ENCODE measurements at places on chromosomes 7 and 10.
A peak's percentile ranks its signal among the peaks of the same experiment; 100 is the strongest.

DNA sequence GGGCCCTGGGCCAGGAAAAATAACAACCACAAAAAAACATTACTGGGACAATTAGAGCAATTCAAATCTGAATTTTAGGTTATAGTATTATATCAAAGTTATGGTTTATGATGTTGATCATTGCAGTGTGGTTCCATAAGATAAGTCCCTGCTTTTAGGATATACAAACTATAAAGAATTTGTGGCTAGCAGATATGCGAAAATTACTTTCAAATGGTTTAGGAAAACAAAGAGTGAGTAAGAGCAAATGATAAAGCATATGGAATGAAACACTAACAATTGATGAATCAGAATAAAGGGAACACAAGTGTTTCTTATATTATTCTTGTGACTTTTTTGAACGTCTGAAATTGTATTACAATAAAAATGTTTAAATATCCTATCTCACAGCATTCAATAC lies 64.4 kb upstream of the HECTD2 start:
- DNase-seq: no peak

DNA sequence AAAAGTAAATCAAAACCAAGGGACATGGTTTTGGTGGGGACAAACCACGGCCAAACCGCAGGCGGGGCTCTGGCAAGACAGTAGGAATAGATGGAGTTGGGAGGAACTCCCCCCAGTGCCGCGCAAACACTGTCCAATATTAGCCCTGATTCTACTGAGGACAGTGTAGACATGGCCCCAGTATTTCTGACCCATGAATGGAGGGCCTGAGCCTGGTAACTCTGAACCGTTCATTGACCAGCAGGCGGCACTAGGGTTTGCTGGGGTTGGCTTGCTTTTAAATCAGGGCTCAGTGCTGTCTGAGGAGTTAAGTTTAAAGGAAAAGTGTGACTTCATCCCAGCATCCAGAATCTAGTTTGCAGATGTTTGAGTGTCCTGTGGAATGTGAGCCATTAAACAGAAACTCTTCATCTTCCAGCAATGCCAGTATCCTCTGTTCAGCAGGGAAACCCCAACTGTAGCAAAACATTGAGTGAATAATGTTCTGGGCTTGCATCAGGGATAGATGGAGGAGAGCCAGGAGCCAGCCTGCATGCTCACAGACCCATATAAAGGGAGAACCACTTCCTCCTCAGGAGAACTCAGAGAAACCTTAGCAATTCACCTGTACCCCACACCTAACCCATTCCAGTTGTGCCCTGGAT lies 147.4 kb upstream of the PRSS58 start:
- DNase-seq: no peak

GRCh38 chr10:10397906-10398305 lies 619.8 kb upstream of the CELF2 start:
- DNase-seq: no peak

- DNase-seq: no peak
These were observed 109.5 kb upstream of the CARD11 start for GRCh38 chr7:3153118-3153517.

- DNase-seq: no peak
These were observed 58.9 kb downstream of the POLL start for GRCh38 chr10:101529207-101529606.

- DNase-seq: no peak
These were observed 178.7 kb upstream of the STEAP1 start for GRCh38 chr7:89975577-89975976.

DNA sequence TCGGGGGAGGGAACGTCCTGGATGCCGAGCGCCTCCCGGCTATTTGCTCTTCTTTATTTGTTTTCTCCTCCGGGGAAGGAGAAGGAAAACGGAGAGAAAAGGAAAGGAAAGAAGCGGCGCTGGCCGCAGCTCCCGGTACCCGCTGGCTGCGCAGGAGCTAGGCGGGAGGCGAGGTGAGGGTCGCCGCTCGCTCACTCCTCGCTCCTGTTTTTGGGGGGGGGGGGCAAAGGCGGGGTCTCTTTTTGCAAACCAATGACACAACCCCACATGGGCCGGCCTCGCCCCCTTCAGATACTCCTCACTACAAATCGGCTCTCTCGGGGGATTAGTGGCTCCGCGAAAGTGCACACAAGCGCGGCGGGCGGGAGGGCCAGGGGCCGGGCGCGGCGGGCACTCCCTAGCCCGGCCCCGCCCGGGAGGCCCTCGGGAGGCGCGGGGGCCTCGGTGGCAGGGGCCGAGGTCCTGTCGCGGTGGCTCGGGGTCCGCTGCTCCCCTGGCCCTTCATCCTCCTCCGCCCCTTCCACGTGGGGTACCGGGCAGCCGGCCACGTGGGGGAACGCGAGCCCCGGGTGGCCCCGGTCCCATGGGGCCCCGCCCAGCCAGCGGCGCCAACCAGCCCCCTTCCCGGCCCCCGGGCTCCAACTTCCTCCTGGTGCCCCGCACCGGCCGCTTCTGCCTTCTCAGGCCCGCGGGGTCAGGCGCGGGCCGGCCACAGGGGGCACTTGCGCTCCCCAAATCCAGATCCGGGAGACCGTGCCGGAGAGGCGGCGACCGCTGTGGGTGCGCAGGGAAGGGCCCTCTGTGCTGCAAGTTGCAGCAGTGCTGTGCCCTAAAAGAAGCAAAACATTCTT lies 718 bp upstream of the CTBP2 start:
- DNase-seq: peak; percentile 88

DNA sequence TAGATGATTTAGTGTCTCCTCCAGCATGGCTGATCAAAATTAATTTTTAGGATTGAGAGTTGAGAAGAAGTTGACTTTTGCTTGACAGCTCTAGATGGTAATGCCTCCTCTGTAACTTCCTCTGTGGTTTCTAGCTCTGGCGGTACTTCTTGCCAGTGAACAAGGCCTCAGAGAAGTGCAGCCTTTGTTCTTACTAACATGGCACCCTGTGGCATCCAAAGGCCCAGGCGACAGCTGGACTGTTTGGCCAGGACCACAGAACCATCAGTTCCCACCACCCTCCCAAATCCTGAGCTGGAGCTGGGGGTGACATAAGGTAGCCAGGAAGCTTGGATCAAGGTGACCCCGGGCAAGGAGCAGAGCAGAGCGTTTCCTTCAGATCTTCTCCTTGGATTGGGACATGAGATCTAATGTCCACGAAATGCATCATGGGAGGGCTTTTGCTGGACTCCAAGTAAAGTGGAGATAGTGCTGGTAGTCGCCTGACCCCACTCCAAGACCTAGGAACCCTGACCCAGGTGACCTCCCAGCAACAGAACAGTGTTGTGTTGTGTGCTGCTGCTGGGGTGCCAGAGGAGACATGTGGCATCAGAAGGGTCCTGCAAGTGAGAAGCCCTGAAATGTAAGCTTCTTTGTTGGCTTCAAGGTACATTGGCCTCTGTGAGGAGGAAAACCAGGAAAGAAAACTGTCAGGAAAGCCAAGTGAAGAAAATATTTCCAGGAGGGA lies 41.8 kb downstream of the APBB1IP start:
- DNase-seq: no peak

GRCh38 chr10:110160081-110160480 lies 47.3 kb upstream of the MXI1 start:
- no peak for DNase-seq

DNA sequence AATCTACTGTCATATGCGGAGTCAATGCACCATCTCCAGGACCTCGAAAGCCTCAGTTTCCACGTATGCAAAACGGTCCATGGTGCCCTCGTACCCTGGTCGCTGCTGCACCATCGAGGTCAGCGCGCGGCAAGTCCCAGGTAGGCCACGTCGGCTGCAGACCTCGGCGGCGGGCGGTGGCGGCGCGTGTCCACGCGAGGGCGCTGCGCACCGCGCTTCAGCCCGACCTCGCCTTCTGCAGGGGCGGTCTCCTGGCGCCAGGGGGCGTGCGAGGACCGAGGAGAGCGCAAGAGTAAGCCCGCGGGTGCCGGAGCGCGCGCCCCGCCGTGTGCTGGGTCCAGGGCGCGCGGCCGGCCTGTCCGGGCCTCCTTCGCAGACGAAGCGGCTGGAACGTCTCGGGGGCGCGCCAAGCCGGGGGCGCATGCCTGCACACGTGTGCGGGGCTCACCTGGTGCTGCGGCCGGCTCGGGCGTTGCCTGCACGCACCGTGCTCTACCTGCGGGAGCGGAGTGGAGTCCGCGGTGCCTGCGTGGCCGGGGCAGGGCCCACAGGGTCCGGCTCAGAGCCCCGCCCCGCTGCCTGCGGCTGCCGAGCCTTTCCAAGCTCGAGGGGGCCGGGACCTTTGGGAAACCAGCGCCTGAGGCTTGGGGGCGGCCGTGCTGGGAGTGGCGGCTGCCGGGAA lies 54.0 kb downstream of the GLRX3 start:
- peak; percentile 93 for DNase-seq

- peak; percentile 81 for DNase-seq
These were observed 10.3 kb downstream of the SUMF2 start for GRCh38 chr7:56074371-56074791.

DNA sequence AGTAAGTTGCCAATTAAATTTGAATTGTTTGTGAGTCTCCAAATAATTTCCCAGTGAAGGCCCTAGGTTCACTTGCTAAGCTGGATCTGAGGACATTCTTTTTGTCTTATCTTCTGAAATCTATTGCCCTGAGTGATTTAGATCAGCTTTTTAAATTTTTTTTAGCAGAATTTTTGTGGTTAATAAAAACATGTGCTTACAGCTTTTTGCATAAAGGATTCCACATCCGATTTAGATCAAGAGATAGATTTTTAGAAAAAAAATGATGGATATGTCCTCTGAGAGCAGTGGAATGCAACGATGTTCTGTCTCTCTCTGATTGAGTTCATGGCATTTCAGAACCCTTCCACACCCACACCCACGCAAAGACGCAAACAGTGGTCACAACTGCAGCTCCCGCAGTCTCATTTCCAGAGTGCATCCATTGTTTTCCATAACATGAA lies 358.8 kb downstream of the SUGCT start:
- no peak for DNase-seq

DNA sequence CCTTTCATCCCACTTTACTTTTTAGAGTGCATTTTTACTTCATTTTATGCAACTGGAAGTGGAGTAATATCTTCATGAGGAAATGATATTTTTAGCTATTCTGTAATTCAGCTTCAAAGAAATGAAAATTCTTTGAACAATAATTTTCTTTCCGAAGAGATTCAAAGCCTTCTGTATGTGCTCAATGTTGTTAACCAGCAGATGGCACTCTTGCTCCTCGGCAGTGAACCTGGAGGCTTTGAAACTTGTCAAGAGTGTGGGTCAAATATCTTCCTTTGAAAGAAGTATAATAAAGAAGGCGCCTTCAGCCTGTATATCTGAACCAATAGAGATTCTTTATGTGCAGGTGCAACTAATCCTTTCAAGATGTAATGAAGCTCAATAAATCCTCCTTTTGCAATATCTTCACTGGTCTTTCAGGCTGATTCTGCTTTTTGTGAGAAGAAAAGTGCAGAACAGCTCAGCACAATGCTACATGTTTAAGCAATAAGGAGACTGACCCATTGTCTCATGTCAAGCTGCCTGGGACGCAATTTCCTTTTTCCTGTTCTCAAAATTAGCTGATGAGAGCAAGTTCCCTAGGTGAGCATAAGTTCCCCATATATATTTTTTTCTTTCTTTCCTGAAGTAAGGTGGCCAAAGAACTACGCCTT lies 258.4 kb downstream of the SEMA3A start:
- DNase-seq: peak; percentile 72

DNA sequence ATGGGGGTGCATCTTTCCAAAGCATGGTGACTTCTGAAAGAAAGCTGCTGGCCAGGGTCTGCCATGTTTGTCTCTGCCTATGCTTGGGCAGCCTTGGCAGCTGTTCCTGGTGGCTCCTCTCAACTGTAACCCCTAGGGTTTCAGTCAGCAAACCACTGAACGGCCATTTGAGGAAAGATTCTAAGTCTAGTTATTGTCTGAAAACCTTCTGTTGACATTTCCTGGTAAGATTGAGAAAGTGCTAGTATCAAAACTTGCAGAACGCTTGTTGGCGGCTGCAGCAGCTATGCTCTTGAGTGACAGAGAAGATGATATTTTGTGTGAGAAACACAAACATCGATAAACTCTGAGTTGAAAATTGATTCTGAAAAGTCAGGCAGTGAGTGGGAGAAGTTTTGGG lies 523.1 kb downstream of the LRMDA start:
- DNase-seq: no peak

- DNase-seq: no peak
These were observed 1.7 kb downstream of the CACNA2D1 start for GRCh38 chr7:82441669-82442478.

DNA sequence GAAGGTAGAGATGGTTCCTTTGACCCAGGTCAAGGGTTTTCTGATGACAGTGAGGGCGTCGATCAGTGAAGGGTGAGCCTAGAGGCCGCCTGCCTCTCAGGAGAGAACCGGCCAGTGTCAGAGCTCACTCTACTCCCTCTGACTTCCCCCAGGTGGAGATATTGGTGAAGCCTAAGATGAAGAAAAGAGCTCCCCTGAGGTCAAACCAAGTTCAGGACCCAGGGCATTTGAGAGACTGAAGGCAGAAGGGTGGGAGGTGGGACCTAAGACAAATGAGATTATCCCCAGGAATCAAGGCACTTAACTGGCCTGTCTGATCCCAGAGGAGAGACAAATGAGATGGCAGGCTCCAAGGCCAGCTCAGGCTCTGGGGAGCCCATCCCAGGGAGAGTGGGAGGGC lies 104.7 kb downstream of the CDH23 start:
- no peak for DNase-seq

DNA sequence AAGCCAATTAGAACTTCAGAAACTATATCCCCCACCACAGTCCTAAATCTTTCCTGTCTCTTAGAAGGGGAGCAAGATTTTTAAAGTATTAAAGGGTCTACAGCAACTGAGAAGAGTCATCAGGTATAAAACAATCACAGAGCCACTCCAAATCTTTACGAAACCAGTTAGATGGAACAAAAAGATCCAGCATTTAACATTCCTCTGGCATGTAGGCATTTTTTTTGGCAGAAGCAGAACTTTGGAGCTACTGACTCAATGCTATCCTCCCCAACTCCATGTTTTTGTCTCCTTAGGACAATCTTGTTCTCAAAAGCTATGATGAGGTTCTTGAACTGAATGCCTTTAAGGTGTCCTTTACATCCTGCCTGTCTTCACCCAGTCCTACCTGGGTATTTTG lies 333.3 kb downstream of the PRPF18 start:
- DNase-seq: no peak

GRCh38 chr7:132300599-132301277 lies 275.5 kb downstream of the PLXNA4 start:
- DNase-seq: no peak

GRCh38 chr10:67933199-67933598 lies 48.7 kb downstream of the SIRT1 start:
- no peak for DNase-seq

GRCh38 chr7:130290745-130291144 lies 2.2 kb upstream of the CPA4 start:
- DNase-seq: no peak

DNA sequence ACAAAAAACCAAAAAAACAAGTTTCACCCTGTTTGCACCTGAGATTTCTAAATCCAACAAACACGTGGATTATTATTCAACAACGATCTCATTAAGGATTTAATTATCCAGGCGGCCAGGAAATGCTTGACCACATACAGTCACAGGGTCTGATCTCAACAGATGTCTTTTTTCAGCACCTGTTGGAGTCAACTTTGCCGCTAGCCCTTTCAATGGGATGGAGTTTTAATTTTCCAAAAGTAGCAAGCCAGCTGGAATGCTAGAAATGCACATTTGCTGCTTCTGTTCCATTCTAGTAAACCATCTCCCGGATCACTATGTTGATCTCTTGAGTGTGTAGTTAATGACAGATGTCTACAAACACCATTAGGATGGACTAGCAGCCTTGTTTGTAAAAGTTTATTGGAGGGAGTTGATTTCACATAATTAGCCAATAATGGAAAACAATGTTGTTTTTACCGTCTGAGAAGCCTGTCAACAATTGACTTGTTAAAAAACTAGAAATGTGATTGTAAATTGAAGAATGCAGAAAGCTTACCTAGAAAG lies 64.2 kb upstream of the DKK1 start:
- DNase-seq: no peak

- no peak for DNase-seq
These were observed 9.6 kb upstream of the CYREN start for GRCh38 chr7:135180122-135180521.
